Stimulated activated CD4-positive, alpha-beta T cell treated with anti-CD3 and anti-CD28 coated beads, TNF-alpha, amount 100 ng/mL, for 48 hours (primary cell): ENCODE measurements at places on chromosomes 11 and 22.

DNA sequence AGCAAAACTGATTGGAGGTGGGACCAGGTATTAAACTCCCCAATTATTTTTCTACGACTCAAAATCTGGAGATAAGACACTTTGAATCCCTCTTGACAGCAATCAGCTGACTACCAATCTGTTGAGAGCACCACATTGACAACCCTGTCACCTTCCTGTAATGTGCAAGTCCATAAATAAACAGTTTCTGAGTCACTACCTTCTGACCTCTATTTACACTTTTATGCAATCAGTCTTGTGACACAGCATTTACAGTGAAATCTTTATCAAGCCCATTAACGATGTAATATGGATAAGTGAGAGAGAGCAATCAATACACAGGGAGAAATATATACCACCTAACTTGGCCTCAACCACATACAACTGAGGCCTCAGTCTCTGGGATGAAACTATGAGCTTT lies 283.7 kb upstream of the ANO5 start:
- DNase-seq: no peak

- no peak for DNase-seq
Measured at GRCh38 chr11:59706518-59707285, 6.9 kb downstream of the OR10V1 start.

DNA sequence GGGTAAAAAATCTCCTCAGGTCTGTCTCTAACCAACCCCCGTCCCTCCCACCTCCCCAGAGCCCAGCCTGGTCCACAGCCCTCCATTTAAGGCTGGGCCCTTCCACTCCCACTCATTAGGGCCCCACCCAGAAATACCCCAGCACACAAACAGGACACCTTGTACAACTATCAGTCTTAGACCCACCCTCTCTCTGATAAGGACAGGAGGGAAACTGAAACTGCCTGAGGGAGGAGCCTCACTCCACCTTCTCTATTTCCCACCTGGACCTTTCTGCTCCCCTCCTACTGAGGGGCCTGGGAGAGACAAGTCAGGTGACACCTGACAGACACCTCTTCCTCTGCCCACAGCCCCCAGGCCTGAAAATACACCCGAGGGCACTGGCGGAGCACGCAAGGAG lies 90.2 kb downstream of the PLEKHA7 start:
- no peak for DNase-seq

DNA sequence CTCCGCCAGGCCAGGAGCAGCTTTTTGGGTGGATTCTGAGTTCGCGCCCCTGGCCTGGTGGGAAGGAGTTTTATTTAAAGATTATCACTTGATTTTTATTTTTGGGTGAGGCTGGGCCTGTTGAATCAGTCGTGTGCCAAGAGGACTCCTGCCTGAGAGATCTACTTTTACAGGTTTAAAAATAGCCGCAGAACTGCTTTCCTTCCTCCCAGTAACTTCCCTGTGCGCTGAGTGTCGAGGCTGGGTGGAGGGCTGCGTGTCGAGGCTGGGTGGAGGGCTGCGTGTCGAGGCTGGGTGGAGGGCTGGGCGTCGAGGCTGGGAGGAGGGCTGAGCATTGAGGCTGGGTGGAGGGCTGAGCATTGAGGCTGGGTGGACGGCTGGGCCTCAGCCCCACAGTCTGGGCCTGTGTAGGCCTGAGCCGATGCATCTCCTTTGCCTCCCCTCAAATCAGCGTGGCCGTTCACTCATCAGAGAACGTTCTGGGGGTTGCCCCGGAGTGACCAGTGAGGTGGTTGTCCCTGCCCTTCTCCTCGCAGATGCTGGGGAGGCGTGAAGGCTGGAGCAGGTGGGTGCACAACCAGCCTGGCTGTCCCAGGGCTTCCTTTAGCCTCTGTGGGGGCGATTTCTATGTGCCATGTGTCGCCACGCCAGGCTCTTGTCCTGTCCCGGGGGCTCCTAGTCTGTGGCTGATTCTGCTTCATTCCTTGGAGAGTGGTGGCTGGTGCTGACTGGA lies 30.1 kb downstream of the GRAMD4 start:
- no peak for DNase-seq

GRCh38 chr11:94423507-94423906 lies 22.3 kb upstream of the GPR83 start:
- no peak for DNase-seq

GRCh38 chr11:10376061-10376460 lies 71.2 kb downstream of the ADM start:
- DNase-seq: no peak

- no peak for DNase-seq
Measured at GRCh38 chr11:80204021-80204420, 763.2 kb upstream of the TENM4 start.

DNA sequence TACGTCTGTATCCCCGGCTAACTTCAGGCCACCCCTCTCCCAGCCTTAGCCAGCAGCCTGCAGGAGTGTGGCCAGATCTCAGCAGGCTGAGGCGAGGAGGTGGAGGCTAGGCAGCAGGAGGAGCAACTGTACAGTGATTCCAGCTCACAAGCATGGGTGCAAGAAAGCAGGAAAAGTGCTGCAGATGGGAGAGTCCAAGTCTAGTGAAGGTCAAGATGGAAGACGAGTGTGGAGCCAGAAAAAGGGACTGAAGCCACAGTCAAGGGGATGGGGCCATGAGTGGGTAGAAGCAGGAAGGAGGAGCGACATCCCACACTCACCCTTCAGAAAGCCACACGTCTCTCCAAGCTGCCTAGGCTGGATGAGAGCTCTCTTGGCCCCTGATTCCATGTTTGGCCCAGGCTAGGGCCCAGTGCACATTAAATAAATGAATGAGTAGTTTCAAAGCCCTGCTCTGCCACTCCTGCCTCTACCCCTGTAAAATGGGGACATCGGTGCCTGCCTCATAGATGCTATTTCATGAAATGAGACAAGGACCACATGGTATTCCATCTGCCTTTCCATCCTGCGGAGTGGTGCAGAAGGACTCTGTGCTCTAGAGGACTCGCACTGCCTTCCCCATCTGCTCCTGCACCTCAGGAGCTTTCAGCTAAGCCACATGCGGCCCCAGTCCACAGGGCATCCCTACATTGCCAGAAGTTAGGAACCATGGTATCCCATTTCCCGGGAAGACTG lies 2.9 kb downstream of the YDJC start:
- DNase-seq: no peak

DNA sequence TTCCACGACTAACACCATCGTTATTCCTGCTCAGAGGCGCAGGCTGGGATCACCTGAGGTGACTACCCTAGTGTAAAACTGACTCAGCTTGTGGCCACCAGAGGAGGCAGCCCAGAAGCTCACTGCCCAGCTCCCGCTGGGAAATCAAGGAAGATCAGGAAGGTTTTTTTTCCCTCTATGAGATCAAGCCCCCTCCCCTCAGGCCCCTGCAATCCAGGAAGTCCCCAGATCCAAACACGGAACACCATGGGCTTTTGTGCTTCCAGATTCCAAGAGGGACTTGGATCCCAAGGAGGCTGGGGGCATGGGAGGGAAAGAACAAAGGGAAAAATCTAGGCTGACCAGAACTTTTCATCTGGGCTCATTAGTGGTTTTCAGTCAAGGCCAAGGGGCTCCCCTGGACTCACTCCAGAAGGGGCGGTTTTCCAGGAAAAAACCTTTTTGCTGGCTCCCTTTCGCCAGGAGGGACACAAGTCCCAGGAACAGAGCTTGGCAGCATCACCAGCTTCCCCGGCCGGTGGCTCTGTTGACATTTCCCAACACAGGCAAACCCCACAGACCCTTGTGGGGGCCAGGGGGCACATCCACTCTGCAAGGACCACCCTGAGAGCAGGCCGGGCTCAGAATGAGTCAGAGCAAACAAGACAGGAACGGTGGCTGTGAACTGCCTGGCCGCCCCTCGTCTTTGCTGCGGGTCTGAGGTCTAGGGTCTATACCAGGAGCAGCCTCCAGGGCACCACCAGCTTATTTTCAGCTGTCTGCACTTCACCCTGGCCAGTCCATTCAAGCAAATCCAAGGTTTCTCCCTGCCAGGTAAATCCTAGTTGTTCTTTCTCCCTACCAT lies 36.8 kb downstream of the MYH9 start:
- DNase-seq: no peak

GRCh38 chr11:65692367-65692766 lies 19.7 kb upstream of the KAT5 start:
- DNase-seq: no peak

- DNase-seq: no peak
Measured at GRCh38 chr22:46945481-46945880, 183.0 kb downstream of the TBC1D22A start.
